ENCODE measurements at places on chromosomes 11 and 22.

DNA sequence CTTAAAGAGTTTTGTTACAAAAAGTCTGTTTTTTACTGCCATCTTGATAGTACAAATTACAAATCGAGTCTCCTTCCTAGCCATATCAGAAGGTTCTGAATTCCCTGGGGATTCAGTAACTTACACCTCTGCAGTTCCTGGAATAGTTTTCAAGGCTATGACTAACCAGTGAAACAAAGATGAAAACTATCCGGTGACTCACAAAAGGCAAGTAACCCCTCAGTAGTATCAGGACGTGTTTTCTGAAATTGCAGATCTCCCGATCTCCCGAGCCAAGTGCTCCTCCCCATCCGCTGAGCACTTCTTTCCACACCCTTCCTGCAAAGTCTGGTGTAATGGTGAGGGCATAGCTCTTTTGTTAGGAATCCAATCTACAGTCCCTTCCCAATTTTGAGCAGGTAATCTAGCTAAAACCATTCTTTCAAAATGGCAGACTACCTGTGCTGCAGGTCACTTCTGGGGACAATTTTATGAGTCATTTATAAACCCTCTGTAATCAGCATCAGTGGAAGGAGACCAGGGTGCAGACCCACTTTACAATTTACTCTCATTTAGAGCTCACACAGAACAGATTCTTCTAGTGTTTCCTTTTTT, 7.7 kb downstream of the E2F8 start:
- peak; percentile 84 for DNase-seq

GRCh38 chr11:14067686-14068085, 105.2 kb downstream of the SPON1 start:
- DNase-seq: no peak

GRCh38 chr11:6708876-6709275, 25.7 kb upstream of the MRPL17 start:
- DNase-seq: no peak

- no peak for DNase-seq
Observed at GRCh38 chr11:46485856-46486443, 94.4 kb upstream of the CHRM4 start.

- DNase-seq: no peak
Observed at GRCh38 chr11:92314499-92314898, 89.9 kb downstream of the FAT3 start.

DNA sequence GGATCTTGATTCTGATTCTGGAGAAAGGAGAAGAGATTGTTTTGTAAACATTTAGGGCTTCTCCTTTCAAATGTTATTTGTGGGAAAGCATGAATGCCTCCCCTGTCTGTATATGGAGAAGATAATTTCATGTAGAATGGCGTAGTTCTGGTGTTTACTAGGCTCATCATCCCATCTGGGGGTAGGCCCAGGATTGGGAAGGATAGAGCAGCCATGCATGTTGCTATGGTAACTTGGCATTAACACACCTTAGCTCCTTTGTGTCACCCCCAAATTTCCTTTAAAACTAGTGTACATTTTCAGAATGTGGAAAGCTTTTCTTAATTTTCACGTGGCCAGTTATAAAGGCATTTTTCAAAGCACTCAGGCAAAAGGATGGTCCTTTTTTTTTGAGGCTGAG, 57.5 kb upstream of the EED start:
- DNase-seq: no peak

DNA sequence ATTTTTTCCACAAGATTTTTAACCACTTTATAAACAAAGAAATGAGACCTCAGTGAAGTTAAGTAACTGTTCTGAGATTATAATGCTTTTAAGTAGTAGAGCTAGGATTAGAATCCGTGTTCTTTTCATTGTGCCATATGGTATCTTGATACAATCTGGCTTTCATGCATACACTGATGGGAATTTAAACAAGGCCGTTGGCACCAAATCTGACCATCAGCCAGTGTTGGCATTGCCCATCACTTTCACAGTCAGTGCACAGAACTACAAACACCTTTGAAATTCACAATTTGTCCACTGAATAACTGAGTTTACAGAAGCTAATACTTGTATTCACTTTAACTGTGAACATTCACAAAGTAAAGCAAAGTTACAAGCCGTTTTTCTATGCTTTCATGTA, 1228.0 kb downstream of the TBC1D22A start:
- DNase-seq: no peak

- peak; percentile 8 for DNase-seq
Observed at GRCh38 chr11:36193721-36194120, 95.5 kb downstream of the COMMD9 start.

DNA sequence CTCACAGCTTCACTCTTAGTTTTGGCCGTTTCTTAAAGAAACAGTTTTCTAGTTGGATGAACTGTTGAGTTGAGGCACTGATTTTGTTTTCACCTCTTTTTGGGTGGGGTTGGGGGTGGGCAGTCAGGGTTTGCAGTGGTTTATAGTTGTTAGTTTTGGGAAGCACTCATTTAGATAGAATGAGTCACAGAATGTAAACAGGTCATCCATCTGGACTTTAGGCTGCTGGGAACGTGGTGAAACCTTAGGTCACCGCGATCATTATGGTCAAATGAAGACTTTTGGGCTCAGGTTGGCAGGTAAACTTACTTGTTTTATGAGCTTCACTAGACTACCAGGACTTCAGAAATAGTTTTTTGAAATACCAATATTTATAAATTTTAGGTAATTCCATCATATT, 48.4 kb downstream of the CSTPP1 start:
- DNase-seq: peak; percentile 6

- no peak for DNase-seq
Observed at GRCh38 chr11:63907063-63907462, 9.9 kb downstream of the RCOR2 start.

DNA sequence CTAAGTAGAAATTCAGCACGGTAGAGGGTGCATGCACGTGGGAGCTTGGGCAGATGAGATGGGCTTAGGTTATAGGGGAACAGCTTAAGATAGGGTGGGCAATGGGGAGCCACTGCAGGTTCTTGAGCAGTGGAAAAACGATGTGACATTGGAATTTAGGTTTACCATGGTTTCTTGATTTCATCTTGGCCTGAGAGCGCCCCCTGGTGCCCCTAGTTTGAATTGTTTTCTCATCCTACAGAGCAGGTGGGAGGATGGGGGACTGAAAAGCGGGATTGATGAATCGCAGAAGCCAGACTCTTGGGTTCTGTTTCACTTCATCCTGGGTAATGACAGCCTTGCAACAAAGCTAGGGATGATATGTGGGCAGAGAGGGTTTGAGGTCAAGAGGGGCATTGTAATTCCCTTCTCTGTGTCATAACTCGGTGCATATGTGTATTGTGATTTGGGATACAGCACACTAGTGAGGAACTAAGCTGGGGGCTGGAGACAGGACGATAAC, 6.7 kb upstream of the MCAM start:
- DNase-seq: peak; percentile 69

DNA sequence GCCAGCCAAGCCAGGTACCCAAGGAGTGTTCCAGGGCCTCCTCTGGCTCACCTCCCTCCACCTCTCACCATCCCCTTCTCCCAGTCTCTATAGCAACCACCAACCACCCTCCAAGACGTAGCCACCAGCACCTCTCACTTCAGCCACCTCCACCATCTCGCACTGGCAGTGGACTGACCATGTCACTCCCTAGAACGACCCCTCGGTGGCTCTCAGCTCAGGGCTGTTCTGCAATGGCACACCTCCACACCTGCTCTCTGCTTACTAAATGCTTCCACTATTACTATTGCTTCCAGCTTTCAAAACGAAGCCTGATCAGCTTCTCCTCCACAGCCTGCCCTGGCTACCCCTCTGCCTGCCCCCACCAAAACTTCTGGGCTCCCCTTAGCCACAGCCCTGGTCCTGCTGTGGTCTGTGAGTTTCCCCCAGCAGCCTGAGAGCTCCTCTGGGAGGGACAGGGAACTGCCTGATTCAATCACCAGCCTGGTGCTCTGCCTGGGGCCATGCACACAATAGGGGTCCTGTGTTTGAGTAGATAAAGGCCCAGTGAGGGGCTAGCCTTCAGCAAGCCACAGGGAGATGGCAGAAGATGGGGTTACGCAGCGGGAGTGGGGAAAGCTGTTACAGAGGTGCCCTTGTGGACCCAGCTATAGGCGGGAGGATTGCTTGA, 17.5 kb upstream of the CBX7 start:
- DNase-seq: no peak

GRCh38 chr11:71272161-71272560, 19.8 kb upstream of the SHANK2 start:
- no peak for DNase-seq

DNA sequence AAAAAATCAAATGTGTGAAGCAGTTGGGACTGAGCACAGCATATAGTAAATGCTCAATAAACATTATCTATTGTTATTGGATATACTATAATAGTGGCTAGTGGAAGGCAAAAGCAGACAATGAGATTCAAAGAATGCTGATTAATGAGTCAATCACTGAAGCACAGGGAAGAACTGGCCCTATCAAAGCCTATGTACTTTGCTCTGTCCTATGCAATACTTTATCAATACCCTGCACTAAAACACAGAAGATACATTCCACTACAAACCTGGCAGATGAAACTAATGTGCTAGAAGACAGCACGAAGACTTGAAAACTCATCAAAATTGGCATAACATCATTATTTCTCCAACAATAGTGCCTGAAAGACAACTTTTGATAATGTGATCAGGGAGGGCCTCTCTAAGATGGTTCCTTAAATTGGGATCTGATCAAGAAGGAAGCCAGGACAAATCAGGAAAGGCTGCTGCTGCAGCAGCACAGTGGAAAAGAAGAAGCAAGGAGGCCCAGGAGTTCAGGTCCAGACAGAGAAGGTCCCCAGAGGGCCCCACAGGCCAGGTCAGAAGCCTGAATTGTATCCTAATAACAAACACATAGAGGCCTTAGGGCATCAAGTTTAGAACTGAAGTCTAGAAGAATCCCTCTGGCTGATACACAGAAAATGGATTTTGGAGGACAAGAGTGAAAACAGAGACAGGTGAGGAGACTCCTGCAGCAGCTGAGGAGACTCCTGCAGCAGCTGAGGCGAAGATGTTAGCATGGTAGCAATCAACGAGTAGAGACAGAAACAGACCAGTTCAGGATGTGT, 18.6 kb downstream of the PI4KA start:
- no peak for DNase-seq

DNA sequence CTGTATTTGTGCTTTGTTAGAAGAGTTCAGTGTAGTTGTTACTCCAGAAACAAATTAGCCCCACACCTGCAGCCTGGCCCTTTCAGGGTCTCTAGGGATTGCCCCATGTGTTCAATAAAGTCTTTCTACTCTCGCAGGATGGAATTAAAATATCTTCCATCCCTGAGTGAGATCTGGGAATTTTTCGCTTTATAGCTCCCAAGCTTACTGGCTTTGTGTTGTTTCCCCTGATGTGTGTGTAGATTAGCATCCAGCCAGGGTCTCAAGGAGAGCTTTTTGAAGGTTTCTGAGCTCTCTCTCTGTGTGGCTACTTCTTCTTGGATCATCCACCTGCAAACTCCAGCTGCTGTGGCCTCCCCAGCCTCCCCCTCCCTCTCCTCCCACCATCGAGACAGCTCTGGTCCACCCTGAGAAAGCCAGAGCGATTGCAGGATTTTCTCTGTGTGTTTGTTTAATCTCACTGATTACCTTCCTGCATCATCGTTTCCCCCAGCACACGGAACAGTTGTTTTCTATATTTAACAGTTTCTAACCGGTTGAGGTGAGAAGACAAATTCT, 553.5 kb downstream of the TBC1D22A start:
- no peak for DNase-seq

DNA sequence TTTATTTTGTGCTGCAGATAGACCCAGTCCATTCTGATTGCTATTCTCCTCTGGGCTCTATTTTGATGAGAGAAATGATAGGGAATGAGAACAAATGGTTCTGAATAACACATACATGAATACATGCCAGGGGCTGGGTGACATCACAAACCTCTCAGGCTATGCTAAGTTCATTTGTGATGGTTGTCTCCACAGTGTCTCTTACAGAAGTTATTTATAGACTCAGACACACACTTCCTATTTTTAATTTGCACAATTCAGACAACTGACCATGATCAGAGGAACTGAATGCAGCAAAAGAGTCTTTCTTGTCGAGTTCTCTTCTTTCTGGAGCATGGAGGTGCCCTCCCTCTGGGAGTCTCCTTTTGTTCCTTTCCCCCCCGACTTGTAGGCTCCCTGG, 991.7 kb downstream of the OPCML start:
- DNase-seq: no peak

- DNase-seq: no peak
Observed at GRCh38 chr11:87036756-87037449, 831 bp upstream of the TMEM135 start.

GRCh38 chr11:128468111-128468510, 119.2 kb downstream of the ETS1 start:
- DNase-seq: peak; percentile 62

DNA sequence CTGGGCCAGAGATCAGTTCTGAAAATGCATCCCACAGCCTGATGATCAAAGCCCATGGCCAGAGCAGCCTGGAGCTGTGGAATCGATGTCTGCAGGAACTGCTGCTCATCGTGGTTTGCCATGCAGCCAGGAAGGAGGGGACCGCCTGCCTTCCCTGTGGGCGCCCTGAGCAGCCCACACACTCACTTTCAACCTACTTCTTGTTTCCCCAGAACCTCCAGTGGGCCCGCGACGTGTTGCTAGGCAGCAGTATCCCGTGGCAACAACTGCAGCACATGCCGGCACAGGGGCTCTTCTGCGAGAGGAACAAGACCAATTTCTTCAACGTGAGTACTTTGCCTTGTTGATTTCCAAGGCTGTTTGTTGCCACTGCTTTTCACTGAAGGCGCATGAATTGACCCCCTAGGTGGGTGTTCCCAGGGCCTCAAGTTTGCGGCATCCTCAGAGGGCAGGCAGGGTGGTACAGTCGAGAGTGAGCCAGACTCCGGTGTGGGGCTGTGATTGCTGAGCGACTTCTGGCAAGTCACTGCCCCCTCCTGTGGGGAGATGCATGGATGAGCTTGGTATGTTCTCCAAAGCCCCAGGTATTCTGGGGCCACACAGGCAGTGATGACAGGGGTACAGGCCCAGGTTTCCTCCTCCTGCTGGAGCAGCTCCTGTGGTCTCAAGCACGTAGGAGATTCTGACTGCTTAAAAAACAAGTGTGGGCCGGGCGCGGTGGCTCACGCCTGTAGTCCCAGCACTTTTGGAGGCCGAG, 47.0 kb upstream of the SUSD2 start:
- DNase-seq: no peak
